Omental fat pad (tissue), 4 donors: ENCODE measurements at places on chromosomes 12 and 14. TPM values are rescaled to one million over a fixed set of nuclear protein-coding genes. Genes with fewer than 3 reads are reported as not detected.

C14orf132 gene
- total RNA-seq: 2.8 TPM

FGF6 gene
- total RNA-seq: not detected

PTPN21 gene
- 19.7 TPM for total RNA-seq

CEP170B gene
- total RNA-seq: 10.1 TPM

ST8SIA1 gene
- 7.1 TPM for total RNA-seq

RDH5 gene
- 92.1 TPM for total RNA-seq

ARMH4 gene
- 4.6 TPM for total RNA-seq
